Stimulated activated naive CD4-positive, alpha-beta T cell (primary cell): ENCODE measurements at places on chromosomes 7 and 10.
A peak's percentile ranks its signal among the peaks of the same experiment; 100 is the strongest.

DNA sequence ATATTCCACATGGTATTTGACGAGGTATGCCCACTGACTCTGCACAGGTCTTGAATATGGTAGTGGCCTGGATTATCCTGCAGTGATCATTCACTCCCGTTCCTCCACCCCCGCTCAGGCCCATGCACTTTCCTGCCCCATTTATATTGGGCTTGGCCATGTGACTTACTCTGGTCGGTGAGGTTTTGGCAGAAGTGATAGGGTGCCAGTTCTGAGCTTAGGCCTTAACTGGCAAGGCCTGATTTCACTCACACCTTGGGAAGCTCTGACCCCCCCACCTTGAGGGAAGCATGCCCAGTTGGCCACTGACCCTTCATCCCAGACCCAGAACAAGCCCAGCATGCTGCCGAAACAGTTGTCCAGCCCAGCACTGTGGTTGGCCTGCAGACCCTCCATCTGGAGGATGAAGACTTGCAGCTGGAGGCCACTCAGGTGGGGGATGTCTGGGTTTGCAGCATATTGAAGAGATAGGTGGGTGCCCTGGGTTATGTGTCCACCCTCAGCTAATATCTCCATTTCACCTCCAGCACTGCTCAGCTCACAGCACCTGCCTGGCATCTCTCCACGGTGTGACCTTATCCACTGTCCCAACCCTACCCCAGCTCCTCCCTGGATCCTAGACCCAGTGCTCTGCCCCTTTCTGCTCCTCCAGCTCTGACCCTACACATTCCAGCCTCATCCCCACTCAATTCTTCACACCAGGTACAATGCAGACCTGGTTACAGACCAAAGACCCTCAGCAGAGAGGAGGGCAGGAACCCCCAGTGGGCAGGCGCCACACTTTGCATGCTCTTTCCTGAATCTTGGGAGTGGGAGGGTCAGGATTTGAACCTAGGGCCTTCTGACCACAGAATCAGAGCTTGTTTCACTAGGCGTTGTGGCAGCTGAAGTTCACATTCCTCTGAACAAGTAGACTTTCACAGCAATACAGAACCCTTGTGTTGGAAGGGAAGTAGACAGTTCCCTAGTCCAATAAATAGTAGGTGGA, 138.1 kb upstream of the CHST15 start:
- DNase-seq: peak; percentile 72

GRCh38 chr7:20785157-20786048, 1.3 kb downstream of the SP8 start:
- DNase-seq: no peak

DNA sequence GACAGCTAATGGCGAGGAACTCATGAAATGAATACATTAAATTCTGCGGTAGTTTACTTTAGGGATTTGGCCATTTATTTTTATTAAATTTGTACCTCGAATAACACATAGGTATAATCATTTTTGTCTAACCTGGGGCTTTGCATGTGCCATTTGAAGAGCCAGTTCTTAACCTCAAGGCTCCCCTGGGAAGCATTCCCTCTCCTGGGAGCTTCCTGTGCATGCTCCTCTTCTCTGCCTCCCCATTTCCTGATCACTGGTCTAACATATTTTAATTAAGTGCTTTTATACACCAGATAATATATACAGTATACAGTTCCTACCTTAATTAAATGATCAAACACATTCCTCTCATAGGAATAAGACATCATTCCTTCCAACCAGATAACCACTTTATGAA, 183.9 kb upstream of the FZD1 start:
- no peak for DNase-seq

DNA sequence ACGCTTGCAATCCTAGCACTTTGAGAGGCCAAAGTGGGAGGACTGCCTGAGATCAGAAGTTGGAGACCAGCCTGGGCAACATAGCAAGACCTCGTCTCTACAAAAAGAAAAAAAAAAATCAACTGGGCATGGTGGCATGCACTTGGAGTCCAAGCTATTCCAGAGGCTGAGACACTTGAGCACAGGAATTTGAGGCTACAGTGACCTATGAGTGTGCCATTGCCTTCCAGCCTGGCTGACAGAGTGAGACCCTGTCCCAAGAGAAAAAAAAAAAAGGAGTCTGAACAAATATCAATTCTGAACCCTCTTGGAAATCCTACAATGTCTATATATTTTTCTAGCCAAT, 126.8 kb upstream of the NRP1 start:
- DNase-seq: no peak

DNA sequence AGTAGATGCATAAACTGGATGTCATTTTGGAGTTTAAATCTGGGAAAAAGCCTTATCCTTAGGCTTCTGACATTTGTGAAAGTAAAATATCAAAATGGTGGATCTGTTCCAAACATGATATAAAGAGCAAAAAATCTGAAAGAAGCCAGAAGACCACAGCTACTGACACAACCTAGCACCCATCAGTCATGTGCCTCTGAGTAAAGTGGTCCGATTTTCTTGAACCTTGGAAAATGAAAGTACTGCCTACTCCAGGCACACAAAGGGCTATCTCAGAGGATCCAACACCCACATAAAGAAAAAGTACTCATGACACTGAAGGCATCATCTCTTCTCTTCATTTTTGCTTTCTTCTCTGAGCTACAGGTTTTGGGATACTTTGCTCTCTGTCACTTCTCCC, 150.7 kb downstream of the KMT2E start:
- no peak for DNase-seq

DNA sequence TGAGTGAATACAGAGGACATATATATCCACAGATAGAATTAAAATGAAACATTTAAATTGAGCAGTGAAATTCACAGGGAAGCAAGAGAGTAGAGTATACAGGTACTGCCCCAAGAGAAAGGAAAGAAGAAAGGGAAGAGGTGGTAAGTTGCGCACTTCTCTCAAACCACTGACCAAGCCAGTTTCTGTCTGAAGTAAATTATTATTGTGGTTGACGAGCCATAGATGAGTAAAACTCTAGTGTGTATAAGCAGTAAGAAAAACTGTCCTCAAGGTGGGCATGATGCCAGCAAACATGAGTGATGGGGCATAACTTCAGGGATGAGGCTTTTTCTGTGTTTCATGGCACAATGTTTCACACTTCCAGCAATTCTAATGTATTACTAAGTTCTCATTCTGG, 4.4 kb upstream of the BET1 start:
- DNase-seq: no peak

DNA sequence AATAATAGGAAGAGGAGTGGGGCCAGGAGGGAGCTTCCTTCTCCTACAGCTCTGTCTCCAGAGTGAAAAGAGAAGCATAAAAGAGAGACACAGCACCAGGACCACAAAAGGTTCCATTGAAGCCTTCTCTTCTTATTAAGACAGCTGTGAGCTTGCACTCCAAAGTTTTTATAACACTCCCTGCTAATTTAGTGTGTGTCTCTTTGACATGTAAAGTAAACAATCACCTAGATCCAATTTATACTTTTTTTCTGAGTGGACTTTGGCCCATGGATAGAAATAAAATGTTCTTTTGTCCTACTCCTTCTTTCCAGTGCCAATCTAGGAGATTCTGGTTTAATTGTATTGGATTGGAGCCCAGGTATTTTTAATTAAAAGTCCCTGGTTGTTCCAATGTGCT, at the start of gene CYP2C8:
Gene CYP2C8 (minus strand): TSS at position 212 of the 400 bp plus-strand sequence. CDS start 95 bp downstream, at position 117.
- no peak for DNase-seq

- DNase-seq: no peak
Observed at GRCh38 chr7:103630318-103630717, 184.3 kb upstream of the SLC26A5 start.

- DNase-seq: no peak
Observed at GRCh38 chr7:38465956-38466355, 165.2 kb downstream of the AMPH start.

DNA sequence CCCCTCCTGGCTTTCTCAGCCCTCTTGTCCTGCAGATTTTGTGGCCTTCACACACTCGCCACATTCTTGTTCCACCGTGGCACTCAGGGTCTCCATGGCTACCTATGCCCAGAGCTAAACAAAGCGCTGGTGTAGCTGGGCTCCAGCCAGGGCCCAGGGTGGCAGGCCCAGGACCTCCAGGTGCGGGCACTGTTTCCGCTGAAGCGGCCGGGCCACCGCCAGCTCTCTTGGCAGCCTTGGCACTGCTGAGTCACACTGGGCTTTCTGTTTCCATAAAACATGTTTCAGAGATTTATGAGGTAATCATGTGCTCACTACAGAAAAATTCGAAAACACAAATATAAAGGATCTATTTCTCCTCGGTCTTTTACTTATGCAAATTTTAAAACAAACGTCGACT, 51.3 kb downstream of the AOC1 start:
- no peak for DNase-seq

DNA sequence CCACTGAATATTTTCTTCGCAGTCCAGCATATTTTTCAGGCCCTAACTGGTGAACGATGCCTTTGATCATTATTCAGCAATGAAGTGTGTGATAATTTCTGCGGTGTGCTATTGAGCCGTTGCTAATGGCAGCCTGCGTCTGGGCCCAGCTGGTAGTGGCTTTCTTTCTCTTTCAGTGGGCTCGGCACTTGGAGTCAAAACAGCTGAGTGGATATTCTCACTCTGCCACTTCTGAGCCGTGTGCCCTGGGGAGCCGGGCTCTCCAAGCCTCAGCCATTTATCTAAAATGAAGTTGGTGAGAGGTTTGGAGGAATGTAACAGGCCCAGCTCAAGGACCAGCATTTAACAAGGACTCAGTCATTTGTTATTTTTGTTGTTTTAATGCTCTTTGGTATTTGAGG, 87.5 kb upstream of the IFRD1 start:
- DNase-seq: no peak

GRCh38 chr10:96708456-96708855, 11.9 kb downstream of the PIK3AP1 start:
- DNase-seq: no peak

- DNase-seq: no peak
Observed at GRCh38 chr10:13515467-13515866, 13.3 kb downstream of the BEND7 start.

DNA sequence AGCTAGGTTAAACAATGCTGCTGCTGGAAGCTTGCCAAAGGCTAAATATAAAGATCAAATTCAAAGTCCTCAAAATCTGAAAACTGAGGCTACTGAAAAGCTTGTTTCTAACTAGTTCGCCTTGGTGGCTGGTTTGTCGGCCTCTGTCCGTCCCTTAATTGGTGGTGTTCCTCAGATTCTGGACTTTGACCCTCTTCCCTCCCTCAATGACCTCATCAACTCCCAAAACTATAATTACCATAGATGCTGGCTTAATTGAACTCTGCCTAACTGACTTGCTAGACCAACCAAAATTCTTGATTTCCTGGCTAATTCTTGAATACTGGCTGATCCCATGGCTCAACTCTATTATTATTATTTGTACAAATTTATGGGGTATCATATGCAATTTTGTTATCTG, 15.6 kb downstream of the ARHGAP21 start:
- no peak for DNase-seq

DNA sequence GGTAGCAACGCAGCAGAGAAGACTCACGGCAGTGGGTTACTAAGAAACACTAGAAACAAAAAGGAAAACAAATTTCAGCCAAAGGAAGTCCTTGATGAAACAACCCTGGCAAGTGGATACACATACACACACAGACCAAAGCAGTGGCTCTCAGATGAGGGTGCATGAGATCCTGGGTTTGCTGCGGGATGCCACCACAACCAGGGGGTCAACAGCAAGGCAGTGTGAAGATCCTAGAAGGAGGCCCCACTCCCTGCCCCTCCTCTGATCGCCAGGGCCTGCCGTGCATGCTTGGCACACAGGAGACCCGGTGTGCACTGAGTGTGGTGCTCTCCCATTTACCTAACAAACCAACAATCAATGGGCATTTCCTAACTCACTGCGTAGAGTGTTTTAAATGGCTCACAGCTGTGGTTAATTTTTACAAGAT, 252.3 kb upstream of the KLF14 start:
- peak; percentile 19 for DNase-seq

- no peak for DNase-seq
Observed at GRCh38 chr10:97183314-97183713, 2.4 kb downstream of the SLIT1 start.

- no peak for DNase-seq
Observed at GRCh38 chr7:137879357-137880158, 32.8 kb upstream of the DGKI start.

GRCh38 chr7:151859111-151859947, 17.6 kb downstream of the PRKAG2 start:
- DNase-seq: no peak
